Caudate nucleus (tissue), 63 donors: ENCODE measurements at places on chromosomes 5 and 9.

GRCh38 chr5:171721464-171721863 is 64.2 kb upstream of the SMIM23 start:
- no peak for DNase-seq

- no peak for DNase-seq
Observed at GRCh38 chr9:75851917-75852316, 38.6 kb upstream of the PCSK5 start.

DNA sequence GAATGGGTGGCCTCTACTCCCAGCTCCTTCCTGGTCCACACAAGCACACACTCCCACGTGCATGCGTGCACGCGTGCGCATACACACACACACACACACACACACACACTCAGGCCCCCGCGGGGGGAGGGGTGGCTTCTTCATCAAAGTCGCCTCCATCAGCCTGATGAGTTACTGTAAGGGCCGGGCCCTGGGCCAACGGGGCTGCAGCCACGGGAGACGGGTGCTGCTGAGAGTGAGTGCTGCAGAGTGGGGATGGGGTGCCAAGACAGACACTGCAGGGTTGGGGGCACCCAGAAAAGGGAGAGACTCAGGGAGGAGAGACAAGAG is 18.1 kb downstream of the CNTFR start:
- DNase-seq = no peak

- DNase-seq = no peak
Observed at GRCh38 chr5:13643734-13644133, 300.8 kb downstream of the DNAH5 start.
